ENCODE measurements at places on chromosomes 5 and 9.

DNA sequence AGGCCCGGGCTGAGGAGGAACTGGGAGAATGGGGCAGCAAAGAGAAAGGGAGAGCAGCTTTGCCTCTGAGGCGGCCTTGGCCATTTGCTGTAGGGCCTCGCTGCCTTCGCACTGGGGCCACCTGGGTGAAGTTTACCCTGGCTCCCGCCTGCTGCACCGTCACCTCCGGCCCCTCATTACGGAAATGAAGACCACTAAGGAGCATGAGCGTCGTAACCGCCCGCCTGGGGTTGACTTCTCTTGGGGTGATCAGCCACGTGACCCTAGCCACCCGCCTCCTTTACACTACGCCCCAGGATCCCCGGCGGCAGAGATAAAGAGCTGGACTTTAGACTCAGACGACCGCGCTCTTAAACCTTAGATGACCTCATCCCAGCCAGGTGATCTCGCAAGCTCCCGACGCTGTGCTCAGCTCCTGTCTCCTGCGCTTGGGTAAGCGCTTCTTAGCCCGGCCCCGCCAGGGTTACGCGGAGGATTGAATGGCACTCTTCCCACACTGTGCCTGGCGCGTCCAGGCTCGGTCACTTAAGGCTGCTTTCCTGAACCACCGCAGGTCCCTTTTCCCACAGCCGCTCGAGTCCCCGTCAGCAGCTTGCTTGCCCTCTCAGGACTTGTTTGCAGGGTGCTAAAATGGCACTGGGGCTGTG is 107.9 kb upstream of the LARP1 start:
- no peak for DNase-seq

- DNase-seq: peak; percentile 71
Observed at GRCh38 chr9:112203536-112203935, 28.4 kb upstream of the SUSD1 start.

DNA sequence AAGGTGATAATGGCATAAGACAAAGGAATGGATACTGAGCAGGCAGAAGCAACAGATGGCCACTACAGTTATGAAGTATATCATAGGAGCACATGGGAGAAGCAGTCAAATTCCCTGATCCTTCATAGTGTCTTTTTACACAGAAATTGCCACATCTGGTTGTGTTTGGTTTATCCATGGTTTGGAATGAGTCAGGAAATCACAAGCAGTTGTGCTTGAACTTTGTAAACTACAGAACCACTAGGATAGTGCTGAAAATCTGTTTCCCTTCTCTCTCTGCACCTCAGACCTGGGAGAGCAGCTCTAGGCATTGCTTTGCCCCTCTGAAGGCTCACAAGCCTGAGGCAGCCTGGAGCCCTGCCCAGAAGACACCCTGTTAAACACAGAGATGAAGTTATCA is 134.0 kb downstream of the DMRT2 start:
- no peak for DNase-seq

GRCh38 chr9:70641631-70642030 is 227.2 kb upstream of the KLF9 start:
- no peak for DNase-seq

DNA sequence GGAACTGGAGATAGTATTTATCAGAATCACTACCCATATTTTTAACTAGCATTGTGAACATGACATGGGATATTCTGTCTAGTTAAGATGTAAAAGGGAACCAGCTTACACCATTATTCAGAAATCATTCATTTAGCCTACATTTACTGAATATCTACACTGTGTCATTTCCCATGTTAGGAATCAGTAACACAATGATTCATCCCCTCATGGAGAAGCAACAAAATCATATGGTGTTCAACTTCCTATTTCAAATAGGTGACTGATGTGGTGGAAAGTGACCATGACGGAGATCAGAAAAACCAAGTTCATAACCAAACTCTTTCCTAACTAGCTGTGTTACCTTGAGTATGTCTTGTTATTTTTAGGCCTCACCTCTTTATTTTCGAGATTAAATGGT is 550.0 kb upstream of the TUSC1 start:
- DNase-seq: no peak

- DNase-seq: no peak
Observed at GRCh38 chr9:91948101-91948596, 1.9 kb downstream of the ROR2 start.

DNA sequence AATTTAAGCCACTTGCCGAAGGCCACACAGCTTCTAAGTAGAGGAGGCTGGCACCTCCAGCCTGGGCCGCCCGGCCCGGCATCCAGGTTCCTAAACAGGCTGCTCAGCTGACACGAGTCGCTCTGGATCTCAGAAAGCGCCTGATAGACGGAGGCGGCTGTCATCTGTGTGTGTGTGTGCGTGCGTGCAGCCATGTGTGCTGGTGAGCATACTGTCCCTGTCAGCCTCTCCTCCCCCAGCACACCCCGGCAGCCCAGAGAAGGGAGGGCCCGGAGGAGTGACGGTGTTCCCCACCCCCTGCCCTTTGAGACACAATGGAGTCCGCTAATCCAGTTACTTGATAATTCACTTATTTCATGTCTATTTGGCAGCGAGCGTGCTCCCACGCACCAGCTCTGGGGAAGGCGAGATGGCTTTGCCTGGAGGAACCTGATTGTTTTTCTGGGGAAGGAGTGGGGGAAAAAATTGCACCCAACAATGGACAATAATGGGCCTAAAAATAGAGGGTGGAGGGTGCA is 20.0 kb downstream of the NTNG2 start:
- no peak for DNase-seq

DNA sequence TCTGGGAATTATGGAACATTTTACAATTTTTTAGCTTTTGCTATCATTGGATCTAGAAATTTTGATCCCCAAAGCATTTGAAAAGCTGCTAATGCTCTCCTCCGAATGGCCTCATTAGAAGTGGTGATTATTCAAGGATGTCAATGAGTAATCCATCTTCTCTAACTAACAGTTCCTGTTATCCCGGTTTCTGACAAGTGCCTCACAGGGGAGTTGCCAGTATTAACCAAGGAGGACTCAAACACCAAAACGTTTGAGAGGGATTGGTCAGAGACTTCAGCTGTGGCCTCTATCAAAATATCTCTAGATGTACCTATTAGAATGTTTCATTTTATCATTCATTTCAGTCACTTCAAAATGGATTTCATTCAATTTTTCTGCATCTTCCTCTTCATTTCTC is 208.3 kb upstream of the ITGA1 start:
- DNase-seq: no peak

GRCh38 chr5:148511810-148512347 is 128.1 kb downstream of the FBXO38 start:
- DNase-seq: no peak

GRCh38 chr9:89841456-89841855 is 236.6 kb downstream of the GADD45G start:
- DNase-seq: no peak

DNA sequence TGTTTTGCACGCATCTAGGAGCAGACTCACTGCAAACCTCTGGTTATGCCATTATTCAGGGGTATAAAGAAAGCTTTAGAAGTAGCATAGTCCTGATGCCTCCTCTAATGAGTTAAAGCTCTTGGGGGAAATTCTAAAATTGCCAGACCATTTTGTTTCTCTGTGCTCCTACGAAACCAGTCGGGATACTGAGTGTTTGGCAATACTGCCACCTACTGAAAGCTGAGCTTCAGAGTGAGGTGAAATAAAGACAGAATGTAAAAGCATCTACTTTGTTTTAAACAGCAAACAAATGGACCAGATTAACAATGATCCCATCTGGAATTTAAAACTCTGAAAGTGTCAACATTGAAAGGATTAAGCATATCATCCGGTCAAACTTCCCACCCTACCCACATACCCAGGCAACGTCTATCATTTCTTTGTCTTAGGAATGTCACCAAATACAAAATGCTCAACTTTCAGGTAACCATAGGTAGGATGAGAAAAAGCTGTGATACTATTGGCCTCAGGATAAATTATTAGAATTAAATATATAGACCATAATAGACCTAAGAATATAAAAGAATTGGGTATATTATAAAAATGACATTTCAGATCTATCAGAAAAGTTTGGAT is 77.8 kb upstream of the SHISAL2B start:
- peak; percentile 57 for DNase-seq

GRCh38 chr5:171537070-171537849 is 117.8 kb downstream of the FGF18 start:
- peak; percentile 25 for DNase-seq

GRCh38 chr5:178312880-178313282 is 80.3 kb upstream of the PHYKPL start:
- no peak for DNase-seq

DNA sequence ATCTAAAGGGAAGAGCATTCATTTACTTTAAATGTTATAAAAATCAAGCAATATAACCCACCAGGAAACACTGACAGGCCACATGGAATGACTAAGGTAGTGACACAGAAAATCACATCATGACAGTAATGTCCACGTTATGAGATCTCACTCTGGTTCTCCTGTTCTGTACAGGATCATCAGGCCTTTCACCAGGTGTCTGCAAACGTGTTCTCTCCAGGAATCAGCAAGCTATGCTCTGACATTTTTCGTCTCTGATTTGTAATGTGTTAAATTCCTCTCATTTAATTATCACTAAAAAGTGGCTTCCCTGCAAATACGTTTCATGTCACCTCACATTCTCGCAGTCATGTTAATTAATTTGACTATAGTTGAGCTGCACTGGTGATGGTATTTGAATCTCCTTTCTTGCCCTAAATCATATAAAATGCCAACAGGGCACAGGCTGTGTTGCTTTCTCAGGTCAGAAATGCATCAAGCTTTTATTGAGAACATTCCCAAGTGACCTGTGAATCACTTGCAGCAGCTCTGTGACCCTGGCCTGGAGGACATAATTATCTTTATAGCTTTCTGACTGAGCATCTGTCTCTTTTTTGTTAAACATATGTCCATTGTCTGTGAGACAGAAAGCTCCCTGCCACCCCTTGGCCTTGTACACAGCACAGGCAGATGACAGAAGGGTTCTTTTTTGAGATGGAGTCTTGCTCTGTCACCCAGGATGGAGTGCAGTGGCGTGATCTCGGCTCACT is 196.2 kb downstream of the DIRAS2 start:
- no peak for DNase-seq

GRCh38 chr5:177317959-177318377 is 6.3 kb upstream of the MXD3 start:
- DNase-seq: peak; percentile 70

DNA sequence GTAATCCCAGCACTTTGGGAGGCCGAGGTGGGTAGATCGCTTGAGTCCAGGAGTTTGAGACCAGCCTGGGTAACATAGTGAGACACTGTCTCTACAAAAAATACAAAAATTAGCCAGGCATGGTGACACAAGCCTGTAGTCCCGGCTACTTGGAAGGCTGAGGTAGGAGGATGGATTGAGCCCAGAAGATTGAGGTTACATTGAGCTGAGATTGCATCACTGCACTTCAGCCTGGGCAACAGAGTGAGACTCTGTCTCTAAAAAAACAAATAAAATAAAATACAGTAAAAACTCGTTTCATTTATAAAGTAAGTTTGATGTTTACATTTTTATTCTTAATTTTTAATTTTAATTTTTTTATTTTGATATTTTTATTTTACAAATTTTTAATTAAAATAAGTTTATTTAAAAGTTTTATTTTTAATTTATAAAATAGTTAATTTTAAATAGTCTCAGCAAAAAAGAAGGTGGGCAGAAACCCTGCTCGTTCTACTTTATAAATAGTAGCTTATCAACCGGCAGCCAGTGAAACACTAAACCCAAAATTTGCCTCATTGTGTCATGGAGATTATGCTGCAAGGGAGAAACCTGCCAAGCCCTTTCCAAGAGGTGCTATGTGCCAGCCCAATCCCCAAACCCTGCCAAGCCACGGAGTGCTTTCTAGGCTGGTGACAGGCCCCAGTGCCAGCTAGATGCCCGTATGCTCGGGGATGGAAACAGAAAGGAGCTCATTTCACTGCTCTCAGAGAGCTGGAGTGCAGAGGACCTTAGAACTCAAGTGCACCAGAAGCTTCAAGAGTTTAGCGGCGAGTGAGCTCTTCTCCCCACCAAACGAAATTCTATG is 38.9 kb downstream of the SERINC5 start:
- no peak for DNase-seq

- DNase-seq: no peak
Observed at GRCh38 chr9:30575691-30576090, 1808.8 kb upstream of the ACO1 start.

DNA sequence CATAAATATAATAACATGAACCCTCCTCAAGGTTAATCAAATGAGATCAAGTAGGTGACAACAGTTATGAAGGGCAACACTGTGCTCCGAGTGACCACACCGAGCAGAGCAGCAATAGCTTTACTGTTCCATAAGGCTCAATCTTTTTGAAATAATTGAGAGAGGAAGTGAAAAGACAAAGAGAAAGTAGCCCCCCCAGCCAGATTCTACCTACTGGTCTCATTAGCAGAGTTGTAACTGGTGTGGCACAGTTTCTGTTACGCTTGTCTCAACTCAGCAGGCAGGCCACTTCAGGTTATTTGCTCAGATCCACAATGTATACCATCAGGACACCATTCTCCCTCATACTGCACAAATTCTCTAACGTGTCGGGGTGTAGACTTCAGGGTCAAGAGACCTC is 14.0 kb downstream of the PRUNE2 start:
- DNase-seq: no peak

DNA sequence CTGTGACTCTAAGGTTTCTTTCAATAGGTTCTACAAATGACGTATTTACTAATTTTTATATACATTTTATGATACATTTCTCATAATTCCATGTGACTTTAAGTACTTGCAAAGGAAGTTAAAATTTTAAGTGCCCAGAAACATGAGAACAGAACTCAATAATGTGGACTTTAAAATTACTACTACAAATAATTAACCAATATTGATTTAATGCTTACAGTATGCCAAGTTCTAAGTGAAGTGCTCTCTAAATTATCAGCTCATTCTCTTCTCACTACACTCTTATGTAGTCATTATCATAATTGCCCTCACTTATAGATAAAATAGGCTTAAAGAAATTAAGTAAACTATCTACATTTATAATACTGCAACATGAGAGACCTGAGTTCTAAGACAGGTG is 1690.7 kb upstream of the CDH9 start:
- no peak for DNase-seq

GRCh38 chr9:18379073-18379811 is 94.7 kb upstream of the ADAMTSL1 start:
- DNase-seq: peak; percentile 57

GRCh38 chr5:95045181-95045965 is 239.5 kb downstream of the MCTP1 start:
- DNase-seq: no peak

GRCh38 chr5:154198611-154199230 is 8.2 kb downstream of the GALNT10 start:
- peak; percentile 92 for DNase-seq

GRCh38 chr5:141778206-141778605 is 96.2 kb upstream of the ARAP3 start:
- DNase-seq: no peak

DNA sequence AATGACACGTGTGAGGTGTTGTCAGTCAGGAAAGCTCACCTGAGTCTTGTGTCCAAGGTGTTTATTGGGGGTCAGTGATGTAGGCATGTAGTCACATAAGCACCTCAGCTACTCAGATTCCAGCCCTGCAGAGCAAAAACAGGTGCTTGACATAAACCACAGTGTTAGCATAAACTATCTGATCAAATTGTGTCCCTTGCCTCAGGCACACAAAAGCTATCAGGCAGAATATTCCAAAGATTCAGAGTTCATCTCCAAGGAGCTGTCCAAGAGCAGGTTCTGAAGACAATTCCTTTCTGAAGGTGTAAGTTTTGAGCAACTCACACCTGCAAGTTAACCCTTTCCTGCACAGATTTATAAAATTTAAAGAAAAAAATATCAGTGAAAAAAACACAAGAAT is 102.2 kb upstream of the ITGA1 start:
- DNase-seq: no peak

- no peak for DNase-seq
Observed at GRCh38 chr5:170251462-170251861, 18.7 kb downstream of the C5orf58 start.

GRCh38 chr5:97141031-97141430 is 1.4 kb downstream of the LIX1 start:
- no peak for DNase-seq
